Astrocyte (in vitro differentiated cells and primary cell): ENCODE measurements at places on chromosomes 5 and 9. TPM values are rescaled to one million over a fixed set of nuclear protein-coding genes. Genes with fewer than 3 reads are reported as not detected.

The PIP5K1B gene
- total RNA-seq: 0.29 and 1.3 TPM in 2 replicates

The PDCD1LG2 gene
- 8.8 and 9.4 TPM in 2 replicates for total RNA-seq

The LRRC19 gene
- not detected in 2 replicates for total RNA-seq

The ZDHHC11 gene
- total RNA-seq: 10.3 and 15.9 TPM in 2 replicates

The ORM1 gene
- not detected in 2 replicates for total RNA-seq

DNA sequence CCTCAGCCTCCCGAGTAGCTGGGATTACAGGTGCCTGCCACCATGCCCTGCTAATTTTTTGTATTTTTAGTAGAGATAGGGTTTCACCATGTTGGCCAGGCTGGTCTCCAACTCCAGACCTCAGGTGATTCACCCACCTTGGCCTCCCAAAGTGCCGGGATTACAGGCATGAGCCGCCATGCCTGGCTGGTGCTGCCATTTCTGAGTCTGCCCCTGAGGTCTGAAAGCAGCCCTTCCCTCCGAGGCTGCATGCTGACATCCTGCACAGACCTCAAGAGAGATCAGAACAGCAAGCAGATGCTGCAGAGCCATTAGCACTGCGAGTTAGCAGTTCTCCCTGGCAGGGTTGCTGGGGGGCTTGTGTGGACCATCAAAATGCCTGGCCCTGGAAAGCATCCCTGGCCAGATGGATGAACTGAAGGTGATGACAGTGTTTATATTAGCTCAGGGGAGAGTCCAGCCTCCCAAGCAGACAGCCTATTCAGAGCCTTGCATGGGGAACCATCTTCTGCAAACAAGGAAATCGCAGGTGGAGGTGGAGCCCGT is 176.5 kb upstream of the PANK3 start:
- no peaks in the 10 kb centered on the region for H3K4me1 ChIP-seq
- DNase-seq: no peak
- no peak overlapping the region for H3K4me3 ChIP-seq
- no peaks in the 10 kb centered on the region for H3K36me3 ChIP-seq
- H3K27me3 ChIP-seq: no peaks in the 10 kb centered on the region

DNA sequence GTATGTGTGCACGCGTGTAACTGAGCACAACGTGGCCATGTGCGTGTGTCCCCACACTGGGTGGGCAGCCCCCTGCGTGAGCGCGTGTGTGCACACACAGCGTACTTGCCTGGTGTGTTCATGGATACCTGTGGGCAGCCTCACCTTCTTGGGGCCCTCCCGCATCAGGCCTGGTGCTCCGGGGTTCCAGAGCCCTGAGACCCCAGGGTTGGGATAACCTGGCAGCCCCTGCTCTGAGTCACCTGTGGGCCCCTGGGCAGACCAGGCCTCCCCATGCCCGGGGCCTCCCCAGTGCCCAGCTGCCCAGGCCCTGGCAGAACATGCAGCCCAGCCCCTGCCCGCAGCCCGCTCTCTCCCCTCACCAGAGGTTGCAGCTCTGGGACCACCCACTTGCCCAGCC is 25.2 kb downstream of the LHX3 start:
- no peaks in the 10 kb centered on the region for H3K36me3 ChIP-seq
- DNase-seq: no peak
- H3K4me3 ChIP-seq: no peak overlapping the region
- H3K27me3 ChIP-seq: no peaks in the 10 kb centered on the region

DNA sequence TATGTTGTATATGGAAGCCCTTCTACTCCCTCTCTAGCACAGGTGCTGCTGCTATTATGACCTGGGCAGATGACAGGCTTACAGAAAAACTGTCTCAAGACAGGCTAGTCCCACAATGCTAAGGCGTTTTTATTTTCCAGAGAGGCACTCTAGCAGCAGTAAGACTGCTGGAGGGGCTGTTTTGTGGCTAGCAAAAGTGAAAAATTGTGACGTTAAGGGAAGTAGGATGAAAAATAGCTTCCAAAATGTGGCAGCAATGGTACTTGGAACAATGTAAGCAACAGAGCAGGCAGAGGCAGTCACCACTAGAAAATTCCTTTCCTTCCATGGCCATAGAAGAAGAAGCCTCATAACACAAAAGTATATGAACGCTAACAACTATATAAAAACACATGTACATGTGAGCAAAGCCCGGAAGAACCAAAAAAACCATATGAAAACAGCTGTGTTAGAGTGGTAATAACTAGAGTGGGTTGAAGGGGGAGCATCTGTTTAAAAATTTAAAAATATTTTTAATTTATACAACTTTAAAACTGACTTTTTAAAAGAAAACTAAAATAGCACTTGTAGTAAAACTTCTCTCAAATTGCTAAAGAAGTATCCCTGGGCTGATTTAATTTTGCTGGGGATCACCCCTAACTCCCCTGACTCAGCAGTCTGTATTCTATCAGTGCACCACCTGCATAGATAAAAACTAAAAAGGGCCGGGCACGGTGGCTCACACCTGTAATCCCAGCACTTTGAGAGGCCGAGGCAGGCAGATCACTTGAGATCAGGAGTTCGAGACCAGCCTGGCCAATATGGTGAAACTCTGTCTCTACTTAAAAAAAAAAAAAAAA is 30.6 kb downstream of the CLINT1 start:
- no peak overlapping the region for H3K27ac ChIP-seq
- no peaks in the 10 kb centered on the region for H3K27me3 ChIP-seq
- DNase-seq: peak; percentile 15
- H3K36me3 ChIP-seq: peaks cover 2% of the 10 kb centered on the region
- H3K4me1 ChIP-seq: peaks cover 8% of the 10 kb centered on the region

DNA sequence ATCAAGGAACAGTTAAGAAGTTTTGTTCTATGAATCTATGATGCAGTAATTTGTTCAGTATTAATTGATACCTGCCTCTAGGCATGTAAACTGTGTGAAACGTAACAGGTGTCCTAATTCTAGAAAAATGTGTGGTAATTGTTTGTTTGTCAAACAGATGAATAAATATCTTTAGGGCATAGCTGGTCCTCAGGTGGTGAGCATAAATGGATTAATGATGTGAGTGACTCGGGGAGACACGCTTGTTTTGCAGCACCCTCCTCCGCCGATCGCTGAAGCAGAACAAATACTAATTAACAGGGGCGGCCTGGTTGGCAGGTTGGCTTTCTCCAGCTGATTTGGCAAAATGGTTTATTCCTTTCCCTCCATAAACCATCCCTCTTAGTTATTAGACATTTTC is 88.8 kb downstream of the TLE4 start:
- H3K27me3 ChIP-seq: no peaks in the 10 kb centered on the region
- H3K36me3 ChIP-seq: no peaks in the 10 kb centered on the region
- no peak overlapping the region for H3K27ac ChIP-seq

- no peaks in the 10 kb centered on the region for H3K4me1 ChIP-seq
- H3K36me3 ChIP-seq: no peaks in the 10 kb centered on the region
- peak overlapping the region; percentile 5 for H3K27ac ChIP-seq
- H3K4me3 ChIP-seq: no peak overlapping the region
- no peaks in the 10 kb centered on the region for H3K27me3 ChIP-seq
Measured at GRCh38 chr5:95148453-95148852, 136.4 kb downstream of the MCTP1 start.

- H3K27me3 ChIP-seq: no peaks in the 10 kb centered on the region
- no peak overlapping the region for H3K4me3 ChIP-seq
- no peaks in the 10 kb centered on the region for H3K36me3 ChIP-seq
- no peak for DNase-seq
- peaks cover 14% of the 10 kb centered on the region for H3K4me1 ChIP-seq
Measured at GRCh38 chr5:111772456-111773122, 15.6 kb upstream of the NREP start.

GRCh38 chr5:67537439-67538148 is 341.0 kb upstream of the CD180 start:
- no peak overlapping the region for H3K4me3 ChIP-seq
- H3K27me3 ChIP-seq: no peaks in the 10 kb centered on the region
- no peaks in the 10 kb centered on the region for H3K4me1 ChIP-seq
- H3K27ac ChIP-seq: no peak overlapping the region
- no peak for DNase-seq
- H3K36me3 ChIP-seq: no peaks in the 10 kb centered on the region

DNA sequence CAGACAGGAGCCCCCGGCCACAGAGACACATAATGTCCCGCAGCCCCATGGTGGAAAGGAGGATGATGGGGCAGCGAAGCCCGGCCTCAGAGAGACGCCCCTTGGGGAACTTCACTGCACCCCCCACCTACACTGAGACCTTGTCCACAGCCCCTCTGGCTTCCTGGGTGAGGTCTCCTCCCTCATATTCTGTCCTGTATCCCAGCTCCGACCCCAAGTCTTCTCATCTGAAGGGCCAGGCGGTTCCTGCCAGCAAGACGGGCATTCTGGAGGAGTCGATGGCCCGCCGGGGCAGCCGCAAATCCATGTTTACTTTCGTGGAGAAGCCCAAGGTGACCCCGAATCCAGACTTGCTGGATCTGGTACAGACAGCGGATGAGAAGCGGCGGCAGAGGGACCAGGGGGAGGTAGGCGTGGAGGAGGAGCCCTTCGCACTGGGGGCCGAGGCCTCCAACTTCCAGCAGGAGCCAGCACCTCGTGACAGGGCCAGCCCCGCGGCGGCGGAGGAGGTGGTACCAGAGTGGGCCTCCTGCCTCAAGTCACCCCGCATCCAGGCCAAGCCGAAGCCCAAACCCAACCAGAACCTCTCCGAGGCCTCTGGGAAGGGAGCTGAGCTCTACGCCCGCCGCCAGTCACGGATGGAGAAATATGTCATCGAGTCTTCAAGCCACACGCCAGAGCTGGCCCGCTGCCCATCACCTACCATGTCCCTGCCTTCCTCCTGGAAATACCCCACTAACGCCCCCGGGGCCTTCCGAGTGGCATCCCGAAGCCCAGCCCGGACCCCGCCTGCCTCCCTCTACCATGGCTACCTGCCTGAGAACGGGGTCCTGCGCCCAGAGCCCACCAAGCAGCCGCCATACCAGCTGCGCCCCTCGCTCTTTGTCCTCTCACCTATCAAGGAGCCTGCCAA is 8.9 kb downstream of the SYNPO start:
- no peak overlapping the region for H3K4me3 ChIP-seq
- no peak overlapping the region for H3K27ac ChIP-seq
- no peak for DNase-seq
- H3K27me3 ChIP-seq: no peaks in the 10 kb centered on the region
- H3K4me1 ChIP-seq: peaks cover 26% of the 10 kb centered on the region

DNA sequence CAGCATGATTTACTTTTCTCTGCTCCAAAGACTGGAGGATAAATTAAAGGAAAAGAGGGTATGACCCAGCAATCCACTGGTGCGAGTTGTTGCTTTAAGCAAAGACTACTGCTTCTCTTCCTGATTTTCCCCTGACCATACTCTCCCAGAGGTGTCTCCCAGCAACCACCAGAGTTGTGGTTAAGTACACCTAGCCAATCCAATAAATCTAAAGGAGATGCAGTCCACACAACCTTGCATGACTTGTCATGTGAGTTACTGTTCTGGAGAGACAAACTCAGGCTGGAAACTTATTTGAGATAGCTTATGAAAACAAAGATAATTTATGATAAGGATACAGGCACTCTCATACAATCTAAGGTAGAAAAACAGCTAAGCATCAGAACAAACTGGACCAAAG is 11.9 kb downstream of the TMC1 start:
- no peak overlapping the region for H3K27ac ChIP-seq
- H3K4me1 ChIP-seq: peaks cover 8% of the 10 kb centered on the region
- H3K27me3 ChIP-seq: no peaks in the 10 kb centered on the region
- H3K36me3 ChIP-seq: no peaks in the 10 kb centered on the region

- H3K4me1 ChIP-seq: peaks cover 13% of the 10 kb centered on the region
- H3K36me3 ChIP-seq: no peaks in the 10 kb centered on the region
- peak; percentile 46 for DNase-seq
- H3K4me3 ChIP-seq: no peak overlapping the region
- no peaks in the 10 kb centered on the region for H3K27me3 ChIP-seq
Measured at GRCh38 chr9:115192835-115193525, 75.0 kb upstream of the TNC start.

DNA sequence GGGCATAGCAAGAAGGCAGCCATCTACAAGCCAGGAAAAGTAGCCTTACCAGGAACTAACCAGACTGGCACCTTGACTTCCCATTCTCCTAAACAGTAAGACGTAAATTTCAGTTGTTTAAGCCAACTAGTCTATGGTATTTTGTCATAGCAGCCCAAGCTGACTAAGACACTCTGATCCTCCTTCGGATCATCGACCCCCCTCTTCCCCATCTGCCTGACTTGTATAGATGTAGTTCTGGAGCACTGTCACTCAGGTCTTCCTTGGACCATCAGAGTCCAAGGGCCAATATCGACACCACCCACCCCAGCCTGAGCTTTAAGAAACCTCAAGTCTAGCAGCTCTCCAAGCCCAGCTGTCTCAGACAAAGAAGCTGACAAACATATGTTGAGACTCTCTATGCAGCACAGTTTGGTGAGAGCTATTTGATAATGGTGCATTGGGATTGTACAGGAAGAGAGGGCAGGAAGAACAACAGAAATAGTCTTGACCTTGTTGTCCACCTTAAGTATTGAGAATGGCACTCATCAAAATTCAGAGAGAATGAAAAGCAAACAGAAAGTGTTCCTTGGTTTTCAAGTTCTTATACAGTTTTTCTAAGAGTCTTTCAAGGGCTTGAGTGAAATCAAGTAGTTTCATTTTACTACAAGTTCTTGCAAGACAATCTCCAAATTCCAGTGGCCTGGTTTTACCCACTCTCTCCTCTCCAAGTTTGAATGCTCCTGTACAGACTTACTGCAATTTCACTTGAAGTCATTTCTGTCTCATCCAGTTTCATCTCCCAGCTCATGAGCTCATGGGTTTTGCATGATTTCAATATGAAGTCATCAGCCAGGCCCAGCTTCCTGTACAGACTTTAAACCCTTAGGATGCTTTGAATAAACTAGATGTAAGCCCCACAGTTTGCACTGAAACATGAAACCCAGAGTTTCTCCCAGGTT is 122.3 kb upstream of the RAI14 start:
- H3K36me3 ChIP-seq: no peaks in the 10 kb centered on the region
- no peak overlapping the region for H3K4me3 ChIP-seq
- DNase-seq: peak; percentile 95

DNA sequence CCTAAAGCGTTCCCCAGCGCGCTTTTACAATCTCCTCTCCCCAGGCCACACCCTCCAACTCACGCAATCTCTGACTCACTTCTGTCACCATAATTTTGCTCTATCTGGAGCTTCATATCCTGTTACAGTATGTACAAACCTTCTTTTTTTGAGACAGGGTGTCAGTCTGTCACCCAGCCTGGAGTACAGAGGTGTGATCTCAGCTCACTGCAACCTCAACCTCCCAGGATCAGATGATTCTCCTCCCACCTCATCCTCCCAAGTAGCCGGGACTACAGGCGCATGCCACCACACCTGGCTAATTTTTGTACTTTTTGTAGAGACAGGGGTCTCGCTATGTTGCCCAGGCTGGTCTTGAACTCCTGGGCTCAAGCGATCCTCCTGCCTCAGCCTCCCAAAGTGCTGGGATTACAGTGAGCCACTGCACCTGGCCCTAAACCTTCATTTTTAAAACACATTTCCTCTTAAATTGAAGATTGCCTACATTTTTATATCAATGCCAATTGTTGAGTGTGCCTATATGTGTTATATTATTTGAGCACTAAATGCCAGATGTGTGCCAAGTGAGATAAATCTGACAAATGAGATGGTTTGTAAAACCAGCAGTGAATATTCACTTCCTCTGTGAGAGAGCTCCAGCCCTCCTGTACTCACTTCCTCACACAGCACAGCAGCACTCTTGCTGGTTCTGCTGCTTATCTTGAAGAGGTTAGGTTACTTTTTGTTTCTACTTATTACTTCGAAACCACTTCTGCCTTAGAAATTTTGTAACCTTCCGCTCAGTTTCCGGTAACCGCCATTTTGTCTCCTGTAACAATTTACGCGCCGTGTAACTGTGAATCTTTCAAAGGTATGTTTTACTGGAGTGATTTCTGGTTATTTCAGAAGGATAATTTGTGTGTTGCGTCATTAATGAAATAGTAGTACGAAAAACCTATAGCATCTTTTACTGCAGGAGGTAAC is 57.9 kb downstream of the DOCK8 start:
- H3K27me3 ChIP-seq: no peaks in the 10 kb centered on the region
- H3K4me1 ChIP-seq: no peaks in the 10 kb centered on the region
- no peaks in the 10 kb centered on the region for H3K36me3 ChIP-seq
- no peak overlapping the region for H3K27ac ChIP-seq
- no peak overlapping the region for H3K4me3 ChIP-seq
